ENCODE measurements at places on chromosomes 6 and 20.

DNA sequence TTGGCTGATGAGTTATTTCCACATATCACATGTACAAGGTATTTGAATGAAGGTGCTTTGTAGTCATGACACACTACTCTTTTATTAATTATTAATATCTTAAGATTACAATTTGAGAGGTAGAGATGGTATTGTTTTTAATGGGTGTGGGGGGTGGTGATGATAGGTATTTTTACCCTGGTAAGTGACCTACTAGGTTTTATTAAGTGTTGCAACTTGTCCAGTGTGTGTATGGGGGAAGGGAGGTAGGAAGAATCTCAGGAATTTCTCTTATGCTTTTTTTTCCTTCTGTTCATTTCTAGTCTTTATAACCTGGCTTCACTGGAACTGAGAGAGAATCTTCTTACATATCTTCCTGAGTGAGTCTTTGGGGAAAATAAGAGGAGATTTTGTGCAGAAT is 101.4 kb downstream of the LRRC1 start:
- no peak for DNase-seq

GRCh38 chr6:124132256-124132655 is 328.6 kb downstream of the NKAIN2 start:
- DNase-seq, result no peak

DNA sequence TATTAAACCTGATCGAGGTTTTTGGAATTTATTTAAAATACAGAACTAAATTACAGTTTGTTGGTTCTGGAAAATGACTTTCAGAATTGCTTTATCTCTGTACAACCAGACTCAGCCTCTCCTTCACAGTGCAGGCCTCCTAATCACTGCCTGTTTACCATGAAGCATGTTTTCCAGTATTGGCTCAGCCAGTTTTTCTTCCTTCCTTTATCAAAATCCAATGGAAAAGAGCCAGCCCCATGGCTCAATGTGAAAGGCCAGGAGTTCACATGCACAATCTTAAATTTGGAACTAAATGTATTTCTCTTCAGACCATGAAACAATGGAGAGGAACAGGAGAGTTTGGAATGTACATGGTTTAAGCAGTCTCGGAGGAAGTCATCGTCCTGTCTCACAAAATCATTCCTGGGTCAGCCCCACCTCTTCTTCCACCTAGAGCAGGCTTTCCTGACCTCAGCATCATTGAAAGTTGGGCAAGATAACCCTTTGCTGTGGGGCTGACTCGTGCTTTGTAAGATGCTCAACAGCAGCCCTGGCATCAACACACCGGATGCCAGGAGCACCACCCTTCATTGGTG is 680.9 kb upstream of the AGPAT4 start:
- DNase-seq, result no peak

DNA sequence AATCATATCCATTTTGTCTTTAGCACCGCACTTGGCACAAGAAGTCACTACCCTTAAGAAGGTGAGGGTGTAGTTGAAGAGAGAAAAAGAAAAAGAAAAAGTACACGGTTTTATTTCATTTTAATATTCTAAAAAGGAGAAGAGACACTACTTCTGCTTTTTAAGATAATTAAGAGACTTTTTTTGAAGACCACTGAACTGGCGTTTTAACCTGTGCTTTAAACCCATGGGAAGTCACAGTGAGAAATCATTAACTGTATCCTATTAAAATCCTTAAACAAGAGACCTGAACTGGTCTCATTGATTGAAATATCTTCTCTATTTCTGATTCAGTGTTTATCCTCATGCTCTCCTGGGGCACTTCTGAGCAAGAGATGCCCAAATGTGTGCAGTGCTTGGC is 243.5 kb downstream of the TMEM242 start:
- DNase-seq, result no peak

DNA sequence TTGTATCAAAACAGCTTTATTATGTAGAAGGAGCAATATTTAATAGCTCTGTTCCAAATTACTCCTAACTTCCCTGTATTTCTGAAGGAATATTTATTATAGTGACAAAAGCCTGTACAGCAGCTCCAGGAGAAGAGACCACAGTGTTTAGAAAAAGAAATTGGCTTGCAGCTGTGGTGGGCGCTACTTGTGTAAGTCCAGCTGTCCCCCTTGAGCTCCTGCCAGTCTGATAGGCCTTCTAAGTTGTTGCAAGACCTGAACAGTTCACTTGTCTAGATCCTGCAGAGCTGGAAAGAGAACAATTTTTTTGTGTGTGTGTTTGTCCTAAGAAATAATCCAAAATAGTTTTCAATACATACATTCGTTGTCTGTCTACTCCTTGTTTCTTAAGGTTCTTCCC is 86.6 kb downstream of the JARID2 start:
- DNase-seq, result no peak

DNA sequence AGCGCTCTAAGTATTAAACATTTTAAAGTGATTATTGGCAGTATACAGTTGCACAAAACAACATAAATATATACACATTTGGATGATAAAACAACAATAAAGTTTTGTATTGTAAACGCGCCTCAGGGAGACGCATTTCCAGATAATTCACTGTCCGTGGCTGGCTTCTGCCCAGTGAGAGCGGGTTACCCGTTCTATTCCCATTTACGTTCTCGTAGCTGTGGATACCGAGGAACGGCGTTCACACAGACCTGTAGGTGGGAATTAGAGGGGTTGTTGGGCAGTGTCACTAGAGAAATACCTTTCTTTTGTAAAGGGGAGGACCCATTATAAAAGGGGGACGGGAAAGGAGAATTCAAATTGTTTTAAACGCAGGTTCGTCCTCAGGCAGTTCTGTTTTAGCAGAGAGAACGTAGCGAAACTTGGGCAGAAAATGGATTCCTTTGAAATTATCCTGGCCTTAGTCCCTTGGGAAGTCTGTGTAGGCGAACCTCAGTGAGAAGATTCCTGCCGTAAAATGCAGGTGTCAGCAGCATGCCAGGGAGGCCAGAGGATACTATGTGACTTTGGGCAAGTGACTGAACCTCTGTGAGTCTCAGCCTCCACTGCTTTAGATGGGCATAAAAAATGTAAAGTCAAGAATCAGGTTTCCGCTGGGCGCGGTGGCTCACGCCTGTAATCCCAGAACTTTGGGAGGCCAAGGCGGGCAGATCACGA is 756 bp downstream of the MTG2 start:
- no peak for DNase-seq

DNA sequence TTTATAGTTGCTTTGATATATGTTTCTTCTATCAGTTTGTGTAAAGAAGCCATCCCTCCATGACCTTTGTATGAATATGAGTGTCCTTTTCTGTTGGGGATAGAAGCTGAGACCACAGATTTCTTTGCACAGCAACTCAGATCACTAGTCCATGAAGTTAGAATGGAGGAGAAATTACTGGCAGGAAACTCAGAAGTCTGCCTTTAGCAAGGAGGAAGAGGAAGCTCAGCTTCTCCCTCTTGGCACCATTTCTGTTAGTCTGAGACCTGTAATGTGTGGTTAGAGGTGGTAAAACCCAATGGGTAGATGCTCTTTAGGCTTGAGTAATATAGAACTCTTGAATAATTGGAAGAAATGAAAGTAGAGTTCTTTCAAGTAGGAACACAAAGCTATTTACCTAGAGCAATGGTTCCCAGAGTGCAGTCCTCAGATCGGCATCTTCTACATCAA is 995.3 kb upstream of the FLRT3 start:
- no peak for DNase-seq

GRCh38 chr20:4736875-4737274 is 15.2 kb downstream of the PRND start:
- DNase-seq, result no peak

DNA sequence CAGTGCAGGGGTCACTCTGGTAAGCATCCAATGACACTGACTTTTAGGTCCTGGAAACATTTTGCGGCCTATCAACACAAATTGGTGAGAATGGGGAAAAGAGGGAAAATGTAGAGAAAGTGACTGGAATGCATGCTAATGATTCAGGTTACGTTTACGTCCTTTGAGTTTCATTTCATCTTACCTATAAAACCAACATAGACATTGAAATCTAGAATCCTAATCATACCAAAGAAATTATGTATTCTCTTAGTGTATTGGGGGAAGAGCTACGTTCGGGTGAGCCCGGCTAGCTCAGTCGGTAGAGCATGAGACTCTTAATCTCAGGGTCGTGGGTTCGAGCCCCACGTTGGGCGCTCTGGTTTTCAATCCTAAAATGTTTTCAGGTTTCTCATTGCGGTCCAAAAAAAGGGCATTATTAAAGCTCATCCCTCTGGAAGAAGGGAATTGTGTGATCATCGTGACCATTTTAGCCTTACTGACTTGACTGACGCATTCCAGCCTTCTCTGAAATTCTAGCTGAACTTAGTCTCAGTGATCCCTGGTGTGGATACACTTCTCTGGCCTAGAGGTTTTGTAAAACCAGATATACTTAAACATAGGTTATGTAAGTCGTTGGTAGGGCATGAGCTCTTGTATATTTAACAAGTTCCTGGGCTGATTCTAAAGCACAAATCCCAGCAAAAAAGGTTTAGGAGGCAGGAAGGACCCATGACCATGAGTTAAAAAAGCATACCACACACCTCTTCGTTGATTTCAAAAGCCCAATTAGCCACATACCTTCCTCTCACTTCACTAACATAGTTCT is 18.3 kb downstream of the HMGN4 start:
- no peak for DNase-seq

DNA sequence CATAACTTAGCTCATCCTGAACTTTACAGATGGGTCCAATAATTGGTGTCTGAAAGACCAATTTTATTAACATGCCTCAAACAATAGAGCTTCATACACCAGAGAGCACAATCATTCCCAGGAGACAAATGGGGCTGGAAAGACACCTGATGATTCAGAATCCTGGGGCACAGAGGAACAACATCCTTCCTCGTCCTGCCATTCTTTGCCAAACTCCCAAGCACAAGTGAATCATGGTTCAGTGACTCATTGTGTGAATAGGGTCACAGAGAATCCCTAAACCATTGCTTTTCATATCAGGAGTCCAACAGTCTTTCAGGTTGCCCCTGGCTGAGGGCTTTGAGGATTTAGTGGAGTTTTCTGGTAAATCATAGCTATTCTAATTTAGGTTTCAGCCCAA is 266.4 kb upstream of the BMP2 start:
- DNase-seq, result no peak

- DNase-seq, result no peak
Measured at GRCh38 chr6:33957131-33957891, 153.5 kb upstream of the MLN start.

- no peak for DNase-seq
Measured at GRCh38 chr6:37017606-37018197, 12.2 kb downstream of the FGD2 start.

DNA sequence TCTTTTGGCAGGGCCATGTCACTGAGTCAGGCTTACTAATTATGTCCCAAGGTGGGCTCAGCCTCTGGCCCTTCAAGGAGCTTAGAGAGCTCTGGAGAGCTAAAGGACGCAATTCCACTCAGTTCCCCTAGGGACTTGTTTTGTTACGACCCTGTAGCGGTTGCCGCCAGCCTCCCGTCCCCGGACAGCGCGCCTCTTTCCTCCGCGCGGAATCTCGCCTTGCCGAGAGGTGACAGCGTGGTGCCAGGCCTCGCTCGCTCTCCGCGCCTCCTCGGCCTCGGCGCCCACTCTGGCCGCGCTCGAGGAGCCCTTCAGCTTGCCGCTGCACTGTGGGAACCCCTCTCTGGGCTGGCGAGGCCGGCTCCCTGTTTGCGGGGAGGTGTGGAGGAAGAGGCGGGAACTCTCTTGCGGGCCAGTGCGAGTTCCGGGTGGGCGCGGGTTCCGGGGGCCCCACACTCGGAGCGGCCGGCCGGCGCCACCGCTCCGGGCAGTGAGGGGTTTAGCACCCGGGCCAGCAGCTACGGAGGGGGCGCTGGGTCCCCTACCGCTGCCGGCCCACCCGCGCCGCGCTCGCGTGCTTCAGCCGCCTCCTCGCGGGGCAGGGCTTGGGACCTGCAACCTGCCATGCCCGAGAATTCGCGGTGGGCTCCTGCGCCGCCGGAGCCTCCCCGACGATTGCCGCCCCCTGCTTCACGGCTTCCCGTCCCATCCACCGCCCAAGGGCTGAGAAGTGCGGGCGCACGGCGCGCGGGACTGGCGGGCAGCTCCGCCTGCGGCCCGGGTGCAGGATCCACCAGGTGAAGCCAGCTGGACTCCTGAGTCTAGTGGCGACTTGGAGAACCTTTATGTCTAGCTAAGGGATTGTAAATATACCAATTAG is 9.9 kb upstream of the ZNF311 start:
- no peak for DNase-seq

- no peak for DNase-seq
Measured at GRCh38 chr20:21096321-21097043, 9.7 kb downstream of the LINC00237 start.

DNA sequence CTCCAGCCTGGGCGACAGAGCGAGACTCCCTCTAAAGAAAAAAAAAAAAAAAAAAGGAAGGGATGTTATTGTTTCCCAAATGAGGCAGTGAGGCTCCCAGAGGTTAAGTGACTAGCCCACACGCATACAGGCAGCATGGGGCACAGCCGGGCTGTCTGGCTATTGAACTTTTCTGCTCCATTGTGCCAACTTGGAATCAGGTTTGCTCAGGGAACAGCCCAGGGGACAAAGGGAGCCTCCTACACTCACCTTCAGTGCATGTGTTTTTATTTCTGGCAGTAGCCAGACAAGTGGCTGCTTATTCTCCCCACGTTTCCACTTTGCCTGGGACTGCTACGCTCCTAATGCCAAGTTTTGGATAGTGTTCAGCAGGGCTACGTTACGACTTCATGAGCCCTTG is 10.7 kb downstream of the ETV7 start:
- no peak for DNase-seq

GRCh38 chr6:25899123-25899522 is 25.1 kb upstream of the SLC17A3 start:
- no peak for DNase-seq

GRCh38 chr20:48957053-48957481 is 35.6 kb downstream of the ARFGEF2 start:
- no peak for DNase-seq

DNA sequence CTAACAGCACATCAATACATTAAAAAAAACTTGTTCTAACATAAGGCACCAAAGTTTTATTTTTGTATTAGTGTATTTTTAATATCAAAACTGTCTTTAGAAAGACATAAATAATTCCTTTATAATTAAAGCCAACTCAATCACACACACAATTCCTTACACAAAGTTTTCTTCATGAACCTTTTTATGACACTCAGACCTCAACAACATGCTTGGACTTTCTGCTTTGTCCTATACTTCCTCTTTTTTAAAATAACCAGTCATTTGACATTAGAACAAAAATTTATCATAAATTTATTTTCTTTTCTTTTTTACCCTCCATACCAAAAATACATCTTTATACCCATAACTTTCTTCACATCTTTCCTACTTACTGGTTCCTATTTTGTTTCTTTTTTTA is 292.0 kb upstream of the ARID1B start:
- no peak for DNase-seq

GRCh38 chr6:55023230-55023629 is 151.1 kb upstream of the HCRTR2 start:
- no peak for DNase-seq
